KG1 (cell line): ENCODE measurements at places on chromosomes 11 and 22.

- no peak for DNase-seq
Measured at GRCh38 chr22:38111925-38112355, 1.5 kb upstream of the BAIAP2L2 start.

DNA sequence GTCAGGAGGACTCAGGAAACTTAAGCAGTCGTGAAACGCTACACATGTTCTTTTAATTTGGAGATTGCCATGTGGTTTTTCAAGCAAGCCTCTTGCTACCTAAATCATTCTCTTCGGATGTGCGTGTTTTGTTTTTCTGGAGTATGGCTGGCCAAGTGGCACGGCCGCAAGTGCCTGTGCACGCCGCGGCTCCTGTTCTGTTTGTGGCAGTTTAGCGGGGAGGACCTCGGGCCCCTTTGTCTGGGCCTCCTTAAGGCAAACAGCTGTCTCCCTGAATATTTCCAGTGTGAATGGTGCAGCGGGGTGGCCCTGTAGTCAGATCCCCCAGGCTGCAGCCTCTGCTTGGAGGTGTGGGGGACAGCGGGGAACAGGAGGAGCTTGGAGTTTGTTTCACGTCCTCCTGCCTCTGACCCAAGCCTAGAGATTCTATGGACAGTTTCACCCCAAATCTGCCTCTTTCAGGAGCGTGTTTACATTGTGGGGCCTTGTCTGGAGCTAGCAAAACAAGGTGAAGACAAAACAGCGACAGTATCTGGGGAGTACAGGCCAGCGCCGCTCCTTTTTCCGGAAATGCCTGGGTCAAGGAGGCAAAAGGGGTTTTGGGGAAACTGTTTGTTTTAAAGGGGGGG, 1.3 kb downstream of the LRP5 start:
- peak; percentile 35 for DNase-seq

DNA sequence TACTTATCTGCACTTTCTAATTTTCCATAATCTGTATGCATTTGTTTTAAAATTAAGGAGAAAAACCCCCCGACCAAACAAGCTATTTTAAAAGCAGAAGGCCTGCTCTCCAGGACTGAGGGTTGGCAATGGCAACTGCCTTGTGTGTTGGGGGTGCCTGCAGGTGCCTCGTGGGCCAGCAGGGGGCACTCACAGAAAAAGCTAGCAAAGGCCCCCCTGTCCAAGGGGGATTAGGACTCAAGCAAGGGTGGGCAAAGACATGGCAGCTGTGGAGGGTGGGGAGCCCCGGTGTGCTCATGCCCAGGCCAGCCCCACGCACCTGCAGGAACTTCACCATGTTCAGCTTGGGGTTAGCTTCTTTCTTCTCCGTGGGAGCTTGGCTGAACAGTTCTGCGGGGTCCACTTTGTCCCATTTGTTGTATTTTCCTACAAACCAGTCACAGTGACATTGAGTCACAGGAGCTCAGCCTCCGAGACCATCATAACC, 10.3 kb downstream of the TOP3B start:
- DNase-seq, result peak; percentile 20

GRCh38 chr11:119371778-119372182, 9.7 kb downstream of the USP2 start:
- no peak for DNase-seq

- no peak for DNase-seq
Measured at GRCh38 chr11:15761235-15761634, 595.1 kb downstream of the SOX6 start.

DNA sequence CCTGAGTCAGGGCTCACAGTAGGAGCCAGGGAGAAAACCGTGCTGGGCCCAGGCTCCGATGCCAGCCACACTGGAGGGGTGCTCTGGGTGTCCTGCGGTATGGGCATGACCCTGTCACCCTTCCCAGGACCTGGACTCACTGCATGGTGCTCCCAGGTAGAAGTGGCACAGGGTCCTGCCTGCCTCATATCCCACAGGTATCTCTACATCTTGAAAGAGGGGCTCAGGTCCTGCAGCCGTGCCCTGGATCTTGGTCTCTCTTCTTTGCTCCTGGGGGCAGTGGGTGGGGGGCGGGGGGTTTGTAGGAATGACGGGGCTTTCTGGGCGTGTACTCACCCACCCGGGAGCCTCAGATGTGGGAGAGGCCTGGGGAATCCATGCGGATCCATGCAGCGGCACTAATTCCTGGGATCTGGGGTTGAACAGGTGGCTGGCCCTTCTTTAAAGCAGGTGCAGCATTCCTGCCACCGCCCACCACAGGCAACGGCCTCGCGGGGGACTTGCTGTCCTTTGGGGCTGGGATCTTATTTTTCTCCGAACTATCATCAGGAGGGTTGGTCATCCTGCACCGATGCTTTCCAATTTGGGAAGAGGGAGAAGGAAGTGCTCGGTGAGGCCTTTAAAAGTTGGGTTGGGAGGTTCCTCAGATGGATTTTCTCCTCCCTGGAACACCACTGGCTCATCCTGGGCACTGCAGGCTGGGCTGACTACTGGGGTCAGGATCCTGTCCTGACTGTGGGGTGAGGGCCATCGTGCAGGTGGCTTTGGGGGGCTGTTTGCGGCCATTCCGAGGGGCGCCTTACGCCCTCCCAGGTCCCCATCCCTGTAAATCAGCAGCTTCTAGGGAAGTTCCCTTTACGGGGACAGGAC, 886.4 kb downstream of the BRD1 start:
- no peak for DNase-seq

- DNase-seq, result no peak
Measured at GRCh38 chr22:39545386-39546365, 13.1 kb upstream of the RPS19BP1 start.

DNA sequence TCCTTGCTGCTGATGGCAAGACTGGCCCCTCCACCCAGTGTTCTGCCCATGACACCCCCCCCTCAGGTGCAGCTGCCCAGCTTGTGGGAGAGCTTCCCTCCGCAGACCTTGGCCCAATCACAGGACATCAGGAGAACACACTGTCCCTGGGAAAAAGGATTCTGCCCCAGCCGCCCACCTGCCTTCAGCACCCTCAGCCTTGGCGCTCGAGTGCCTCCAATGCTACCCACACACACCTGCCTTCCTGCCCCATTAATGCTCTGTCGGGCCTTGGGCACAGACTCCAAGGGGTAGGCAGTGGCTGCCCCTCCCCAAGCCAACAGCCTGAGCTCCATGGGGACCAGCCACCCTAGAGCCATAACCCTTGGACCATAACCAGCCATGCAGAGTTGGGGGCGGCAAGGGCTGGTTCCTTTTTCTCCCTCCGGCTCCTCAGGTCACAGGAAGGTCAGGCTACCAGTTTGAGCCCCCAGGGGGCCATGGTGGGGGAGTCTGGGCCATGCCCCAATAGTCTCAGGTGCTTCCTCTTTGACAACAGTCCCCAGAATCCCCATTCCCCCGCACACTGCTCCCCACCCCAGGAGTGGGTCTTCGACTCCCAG, 1.3 kb upstream of the ZNF70 start:
- peak; percentile 43 for DNase-seq

DNA sequence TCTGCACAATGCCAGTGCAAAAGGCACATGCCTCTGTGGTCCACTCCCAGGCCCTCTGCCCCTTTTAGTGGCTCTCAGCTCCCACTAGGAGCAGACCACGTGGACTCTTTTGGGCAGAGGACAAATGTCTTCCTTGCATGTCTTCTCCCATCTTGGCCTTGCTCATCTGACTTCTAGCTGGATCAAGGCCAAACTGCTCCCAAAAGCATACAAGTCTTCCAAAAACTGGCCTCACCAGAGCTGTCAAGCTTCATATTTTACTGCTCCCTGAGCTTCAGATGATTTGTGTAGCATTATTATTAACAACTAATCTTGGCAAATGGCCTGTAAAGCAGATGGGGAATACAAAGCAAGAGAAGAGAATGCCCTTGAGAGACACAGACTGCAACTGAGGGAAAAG, 6.9 kb downstream of the SMPD1 start:
- DNase-seq, result no peak

DNA sequence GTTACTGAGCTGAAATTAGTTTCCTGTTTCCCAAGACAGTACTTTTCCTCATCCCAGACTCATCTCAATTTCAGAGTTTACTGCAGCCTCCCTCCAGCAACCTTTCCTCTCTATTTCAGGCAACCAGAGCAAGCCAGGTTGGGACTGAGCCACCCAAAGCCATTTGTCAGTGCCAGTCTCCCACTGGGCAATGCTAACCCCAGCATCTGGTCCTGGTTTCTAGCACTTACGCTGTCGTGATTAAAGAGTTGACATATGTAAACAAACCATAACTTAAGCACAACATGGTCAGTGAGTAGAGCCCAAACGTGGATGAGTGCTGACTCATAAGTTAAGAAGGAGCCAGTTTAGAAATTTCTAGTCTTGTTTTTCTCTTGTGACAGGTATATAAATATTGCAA, 119.6 kb upstream of the BLID start:
- no peak for DNase-seq

DNA sequence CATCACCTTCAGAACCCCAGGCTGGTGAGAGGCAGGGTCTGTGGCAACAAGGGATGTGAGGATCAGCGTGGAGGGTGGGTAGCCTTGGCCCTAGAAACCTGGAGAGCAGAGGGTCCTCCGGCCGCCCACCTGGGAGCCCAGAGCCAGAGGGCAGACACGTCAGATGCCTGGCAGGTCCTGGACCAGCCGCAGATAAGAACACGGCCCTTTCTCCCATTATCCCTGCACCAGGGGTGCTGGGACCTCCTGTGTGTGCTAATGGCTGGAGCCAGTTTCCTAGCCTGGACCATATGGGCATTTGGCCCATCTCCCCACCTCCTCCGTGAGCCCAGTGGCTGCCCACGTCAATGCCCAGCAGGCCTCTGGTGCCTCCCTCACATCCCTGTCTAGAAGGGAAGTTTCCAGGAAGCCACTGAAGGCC, 88.4 kb downstream of the MORC2 start:
- DNase-seq, result no peak

DNA sequence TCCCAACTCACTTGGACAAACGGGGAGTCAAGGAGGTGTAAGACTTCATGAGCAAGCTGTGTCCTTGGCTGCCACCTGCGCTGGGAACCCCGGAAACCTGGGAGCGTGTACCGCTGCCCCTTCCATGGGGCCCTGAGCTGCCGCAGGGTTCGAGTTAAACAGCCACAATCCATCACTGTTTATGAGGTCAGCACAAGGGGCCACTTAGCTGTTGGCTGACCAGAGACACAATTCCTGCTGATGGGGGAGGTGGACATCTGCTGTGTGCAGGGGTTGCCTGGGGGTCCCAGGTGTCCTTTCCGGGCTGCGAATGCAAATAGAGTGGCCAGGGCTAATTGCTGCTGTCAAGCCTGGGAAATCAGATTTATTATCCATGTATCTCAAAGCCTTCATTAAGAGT, 549.3 kb downstream of the BRD1 start:
- DNase-seq, result no peak

DNA sequence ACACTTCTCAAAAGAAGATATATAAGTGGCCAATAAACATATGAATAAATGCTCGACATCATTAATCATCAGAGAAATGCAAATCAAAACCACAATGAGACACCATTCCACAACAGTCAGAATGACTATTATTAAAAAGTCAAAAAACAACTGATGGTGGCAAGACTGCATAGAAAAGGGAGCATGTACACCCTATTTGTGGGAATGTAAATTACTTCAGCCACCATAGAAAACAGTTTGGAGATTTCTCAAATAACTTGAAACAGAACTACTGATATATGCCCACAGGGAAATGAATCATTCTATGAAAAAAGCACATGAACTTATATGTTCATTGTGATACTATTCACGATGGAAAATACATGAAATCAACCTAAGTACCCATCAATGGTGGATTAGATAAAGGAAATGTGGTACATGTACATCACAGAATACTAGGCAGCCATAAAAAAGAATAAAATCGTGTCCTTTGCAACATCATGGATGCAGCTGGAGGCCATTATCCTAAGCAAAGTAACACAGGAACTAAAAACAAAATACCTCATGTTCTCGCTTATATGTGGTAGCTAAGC, 42.4 kb downstream of the GLYATL2 start:
- no peak for DNase-seq

DNA sequence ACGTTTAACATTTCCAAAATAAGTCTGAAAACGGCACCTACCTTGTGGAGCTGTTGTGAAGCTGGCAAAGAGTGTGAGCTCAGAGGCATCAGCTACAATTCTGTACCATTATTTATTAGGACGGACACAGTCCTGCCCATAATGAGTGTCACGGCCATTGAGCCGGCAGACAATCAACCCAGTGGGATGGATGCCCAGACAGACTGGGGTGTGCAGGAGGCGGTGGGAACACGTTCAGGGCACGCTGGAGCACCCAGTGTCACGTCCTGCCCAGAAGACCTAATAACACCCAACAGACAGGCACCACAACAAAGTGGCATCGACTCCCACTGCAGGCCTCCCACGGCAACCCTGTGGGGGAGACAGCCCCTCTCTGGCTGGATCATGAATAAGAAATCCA, 34.5 kb downstream of the TPST2 start:
- no peak for DNase-seq

DNA sequence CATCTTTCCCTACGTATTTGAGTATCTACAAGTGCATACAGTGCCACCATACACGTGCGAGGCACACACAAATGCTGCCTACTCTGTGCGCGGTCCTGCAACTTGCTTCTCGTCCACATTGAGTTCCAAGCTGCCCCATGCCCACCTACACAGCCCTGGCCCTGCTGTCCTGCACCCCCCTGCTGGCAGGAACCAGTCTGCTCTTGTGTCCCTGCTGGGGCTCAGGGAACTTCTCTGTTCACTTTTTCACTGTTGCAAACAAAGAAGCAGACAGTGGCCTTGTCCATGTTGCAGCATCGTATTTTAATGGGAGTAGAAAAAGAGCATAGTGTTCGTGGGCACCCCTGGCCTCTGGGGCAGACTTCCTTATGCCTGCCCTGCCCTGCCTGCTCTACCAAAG, 14.0 kb downstream of the CPT1A start:
- DNase-seq, result no peak

GRCh38 chr22:48382197-48382596, 1445.5 kb downstream of the BRD1 start:
- DNase-seq, result no peak

DNA sequence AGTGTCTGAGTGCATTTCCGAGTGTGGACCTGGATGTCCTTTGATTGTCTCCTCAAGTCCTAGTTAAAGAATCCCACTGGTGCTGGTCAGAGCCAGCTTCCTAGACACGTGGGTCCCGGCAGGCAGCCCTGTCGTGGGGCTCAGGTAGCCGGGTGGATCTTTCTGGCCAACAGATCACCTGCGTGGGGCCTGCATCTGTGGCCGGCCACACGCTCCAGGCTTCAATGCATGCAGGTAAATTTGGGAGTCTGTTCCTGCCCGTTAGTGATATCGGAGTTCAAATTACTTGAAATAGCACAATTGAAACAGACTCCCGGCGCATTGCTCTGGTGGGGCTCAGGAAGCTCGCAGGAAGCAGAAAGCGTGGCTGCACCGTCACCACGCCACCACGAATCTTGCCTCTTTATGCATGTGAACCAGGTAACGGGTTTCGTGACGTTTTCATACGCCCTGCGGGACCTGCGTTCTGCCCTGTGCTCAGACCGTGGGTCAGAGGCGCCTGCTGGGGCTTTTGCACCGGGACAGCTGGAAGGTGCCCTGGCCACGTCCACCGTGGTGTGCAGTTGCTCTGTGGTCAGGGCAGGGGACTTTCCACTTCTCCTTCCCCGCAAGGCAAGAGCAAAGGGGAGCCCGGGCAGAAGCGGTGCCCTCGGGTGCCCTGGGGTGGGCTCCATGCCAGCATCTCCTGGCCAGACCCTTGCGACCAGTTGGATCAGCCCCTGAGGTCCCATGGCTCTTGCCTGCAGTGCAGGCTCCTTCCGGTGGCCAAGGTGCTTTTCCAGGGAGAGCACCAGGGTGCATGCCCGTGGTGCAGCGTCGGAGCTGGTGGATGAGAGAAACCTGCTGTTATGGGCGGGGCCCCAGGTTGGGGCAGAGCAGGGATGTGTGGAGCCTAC, 803.5 kb downstream of the BRD1 start:
- no peak for DNase-seq

GRCh38 chr11:35905646-35906276, 38.1 kb upstream of the LDLRAD3 start:
- DNase-seq, result no peak
